ENCODE measurements at places on chromosomes 1 and 21. TPM values are rescaled to one million over a fixed set of nuclear protein-coding genes. Genes with fewer than 3 reads are reported as not detected.

RUSC1 gene
- 22.4 TPM for total RNA-seq

MAN1A2 gene
- total RNA-seq: 40.4 TPM

OR2L13 gene
- not detected for total RNA-seq

NBPF9 gene
- 46.6 TPM for total RNA-seq

IVL gene
- total RNA-seq: not detected

DMBX1 gene
- not detected for total RNA-seq

ATP1A2 gene
- not detected for total RNA-seq

SLC39A1 gene
- 29.7 TPM for total RNA-seq

FCGR1A gene
- not detected for total RNA-seq

RSPO1 gene
- total RNA-seq: not detected

CDC7 gene
- 16.4 TPM for total RNA-seq

UMODL1 gene
- total RNA-seq: 0.19 TPM

FAM151A gene
- total RNA-seq: not detected

KTI12 gene
- total RNA-seq: 12.4 TPM

F13B gene
- not detected for total RNA-seq

GJA9 gene
- total RNA-seq: not detected

F5 gene
- total RNA-seq: 9.3 TPM

PIGR gene
- total RNA-seq: not detected

CLEC20A gene
- total RNA-seq: not detected

CRP gene
- not detected for total RNA-seq

ADAM30 gene
- not detected for total RNA-seq

CASQ2 gene
- total RNA-seq: not detected

TMEM240 gene
- total RNA-seq: 0.41 TPM

PODN gene
- not detected for total RNA-seq

OR2AJ1 gene
- total RNA-seq: not detected

CLIC4 gene
- 8.3 TPM for total RNA-seq

SLC16A4 gene
- total RNA-seq: 0.39 TPM

SLC6A17 gene
- not detected for total RNA-seq

AMY2B gene
- 12.1 TPM for total RNA-seq

PLA2G2F gene
- total RNA-seq: not detected

RAB7B gene
- total RNA-seq: not detected

CREB3L4 gene
- total RNA-seq: 6.0 TPM

LPAR3 gene
- 3.6 TPM for total RNA-seq

All from activated naive CD4-positive, alpha-beta T cell treated with anti-CD3 and anti-CD28 coated beads, Interleukin-2, amount 10 ng/mL, durations not matched to agents 5 hours and 36 hours (primary cell).